ENCODE measurements at places on chromosomes 4 and X.

DNA sequence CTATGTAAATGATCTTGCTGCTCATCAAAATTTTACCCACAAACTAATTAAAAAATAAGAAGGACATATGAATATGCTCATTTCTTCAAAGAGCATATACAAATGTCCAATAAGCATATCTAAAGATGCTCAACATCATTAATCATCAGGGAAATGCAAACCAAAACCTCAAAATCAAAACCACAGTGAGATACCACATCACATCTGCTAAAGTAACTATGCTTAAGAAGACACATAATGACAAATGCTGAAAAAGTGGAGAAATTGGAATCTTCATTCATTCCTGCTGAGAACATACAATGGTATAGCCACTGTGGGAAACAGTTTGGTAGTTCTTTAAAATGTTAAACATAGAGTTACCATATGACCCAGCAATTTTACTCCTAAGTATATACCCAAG, 81.9 kb downstream of the AFF2 start:
- no peak for DNase-seq

GRCh38 chr4:5941601-5942000, 48.7 kb upstream of the CRMP1 start:
- DNase-seq = no peak

DNA sequence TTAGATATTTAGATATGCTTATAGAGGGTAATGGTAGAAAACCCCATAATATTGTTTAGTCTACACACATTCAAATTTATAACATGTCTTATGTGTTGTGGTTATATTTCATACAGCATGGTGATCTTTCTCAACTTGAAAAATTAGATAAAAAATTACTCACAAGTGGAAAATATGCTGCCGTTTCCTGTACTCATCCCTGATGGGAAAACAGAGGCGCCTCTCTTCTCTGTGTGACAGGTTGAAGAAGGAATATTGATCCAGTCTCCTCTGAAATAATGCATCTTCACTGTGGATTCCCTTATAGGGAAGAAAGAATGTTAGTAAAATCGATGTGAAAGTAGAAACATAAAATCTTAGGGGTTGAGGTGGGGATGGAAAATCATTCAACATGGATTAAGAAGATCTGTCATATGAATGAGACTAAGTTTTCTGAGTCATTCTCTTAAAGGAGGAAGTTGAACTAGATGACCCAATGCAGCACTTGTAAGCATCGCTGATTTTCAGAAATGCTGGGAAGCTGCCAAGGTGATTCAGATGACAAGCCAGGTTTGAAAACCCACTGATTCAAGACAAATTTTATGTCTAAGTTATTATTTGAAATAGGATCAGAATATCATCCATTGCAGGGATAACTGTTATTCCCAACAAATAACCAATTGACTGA, 70.7 kb downstream of the ANKRD50 start:
- DNase-seq = no peak

DNA sequence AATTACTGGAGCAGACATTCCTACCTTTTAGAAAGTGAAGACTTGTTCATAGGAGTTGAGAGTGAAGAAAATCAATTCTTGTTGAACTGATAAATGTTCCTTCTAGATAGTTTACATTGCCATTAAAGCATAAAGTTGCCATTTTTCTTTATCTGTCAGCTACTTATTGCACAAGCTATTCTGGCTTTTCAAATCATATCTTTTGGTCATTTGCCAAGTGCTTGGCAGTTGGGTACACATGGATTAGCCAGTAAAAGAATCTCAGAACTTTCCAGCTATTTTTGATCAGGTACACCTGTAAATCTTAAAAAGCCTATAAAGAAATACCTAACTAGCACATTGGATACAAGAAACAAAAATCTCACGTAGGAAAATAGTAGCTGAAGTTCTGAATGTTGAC, 56.4 kb upstream of the PNPLA4 start:
- no peak for DNase-seq

DNA sequence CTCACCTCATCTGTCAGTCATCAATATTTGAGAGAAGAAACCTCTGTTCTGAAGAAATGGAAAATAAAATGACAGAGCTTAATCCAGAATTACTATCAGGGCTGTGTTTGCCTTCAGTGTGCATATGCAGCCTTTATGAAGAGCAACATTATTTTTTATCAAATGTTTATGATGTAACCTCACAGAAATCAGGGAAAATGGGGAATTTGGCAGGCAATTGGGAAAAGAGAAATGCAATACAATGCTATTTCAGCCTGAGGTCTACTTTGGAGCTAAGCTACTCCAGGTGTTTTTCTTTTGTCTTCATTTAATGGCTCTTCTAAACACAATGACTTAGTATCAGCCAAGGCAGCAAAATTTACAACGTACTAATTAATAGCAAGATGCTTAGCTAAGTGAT, 241.1 kb upstream of the TET2 start:
- no peak for DNase-seq

DNA sequence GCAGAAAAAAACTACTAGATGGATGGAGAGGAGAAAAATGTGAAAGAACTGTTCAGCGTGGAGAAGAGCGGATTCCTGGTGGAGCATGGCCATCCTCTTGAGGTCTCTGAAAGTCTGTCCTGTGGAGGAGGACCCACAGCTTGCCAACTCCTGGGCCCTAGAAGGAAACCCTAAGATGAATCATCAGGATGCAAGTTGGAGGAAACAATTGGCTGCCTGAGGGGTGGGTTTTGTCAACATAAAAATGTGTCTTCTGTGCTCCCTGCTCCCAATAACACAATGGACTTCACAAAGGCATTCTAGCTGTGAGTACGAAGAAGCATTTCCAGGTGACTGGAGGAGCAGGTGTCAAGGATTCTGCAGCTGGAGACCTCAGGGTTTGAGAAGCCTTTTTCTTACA, 37.2 kb downstream of the CNGA2 start:
- peak; percentile 11 for DNase-seq

DNA sequence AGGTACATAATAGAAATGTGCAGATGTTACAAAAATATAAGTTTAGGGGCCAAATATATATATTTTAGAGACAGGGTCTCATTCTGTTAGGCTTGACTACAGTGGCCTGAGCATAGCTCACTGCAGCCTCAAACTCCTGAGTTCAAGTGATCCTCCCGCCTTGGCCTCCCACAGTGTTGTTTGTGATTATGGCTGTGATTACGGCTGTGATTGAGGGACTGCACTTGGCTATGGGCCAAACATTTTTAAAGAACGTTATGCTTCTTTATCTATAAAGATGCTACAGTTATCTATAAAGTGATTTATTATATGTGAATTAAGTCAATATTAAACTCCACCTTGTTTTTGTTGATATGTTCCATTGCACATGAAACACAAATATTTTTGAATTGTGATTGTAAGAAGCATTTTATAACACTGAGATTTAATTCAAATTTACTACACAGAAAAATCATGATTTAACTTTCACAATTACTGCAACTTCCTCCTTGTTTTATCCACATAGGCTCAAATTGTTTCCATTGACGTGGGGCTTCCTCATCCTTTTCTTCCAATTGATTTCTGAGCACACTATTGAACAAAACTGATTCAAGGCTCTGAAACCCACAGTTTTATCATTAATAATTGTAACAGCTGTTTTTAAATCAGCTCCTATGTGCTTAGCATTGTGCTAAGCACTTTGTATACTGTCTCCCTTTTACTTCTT, 68.4 kb upstream of the BMPR1B start:
- DNase-seq = no peak

- DNase-seq = no peak
Observed at GRCh38 chr4:183863155-183863825, 41.8 kb upstream of the STOX2 start.

GRCh38 chrX:15496824-15497223, 3.7 kb upstream of the PIR start:
- no peak for DNase-seq

DNA sequence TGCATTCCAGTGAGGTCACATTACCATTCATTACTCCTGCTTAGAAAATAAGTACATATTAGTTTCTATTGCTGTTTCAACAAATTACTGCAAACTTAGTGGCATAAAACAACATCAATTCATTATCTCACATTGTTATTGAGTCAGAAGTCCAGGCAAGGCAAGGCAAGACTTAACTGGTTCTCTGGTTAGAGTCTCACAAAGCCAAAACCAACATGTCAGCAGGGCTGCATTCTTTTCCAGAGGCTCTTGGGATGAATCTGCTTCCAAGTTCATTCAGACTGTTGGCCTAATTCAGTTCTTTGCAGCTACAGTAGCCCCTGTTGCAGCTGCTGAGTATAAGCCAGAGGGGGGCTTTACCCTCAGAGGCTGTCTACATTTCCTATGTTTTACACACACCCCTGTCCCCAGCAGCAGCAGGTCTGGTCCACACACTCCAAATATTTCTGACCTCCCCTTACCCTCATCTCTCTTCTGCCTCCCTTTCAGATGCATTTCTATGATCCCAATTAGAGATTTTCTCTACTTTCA, 892.1 kb upstream of the EPHA5 start:
- DNase-seq = no peak

GRCh38 chrX:45261005-45261404, 60.3 kb upstream of the DIPK2B start:
- DNase-seq = no peak

- no peak for DNase-seq
Observed at GRCh38 chrX:134673123-134673522, 14.9 kb upstream of the PLAC1 start.

DNA sequence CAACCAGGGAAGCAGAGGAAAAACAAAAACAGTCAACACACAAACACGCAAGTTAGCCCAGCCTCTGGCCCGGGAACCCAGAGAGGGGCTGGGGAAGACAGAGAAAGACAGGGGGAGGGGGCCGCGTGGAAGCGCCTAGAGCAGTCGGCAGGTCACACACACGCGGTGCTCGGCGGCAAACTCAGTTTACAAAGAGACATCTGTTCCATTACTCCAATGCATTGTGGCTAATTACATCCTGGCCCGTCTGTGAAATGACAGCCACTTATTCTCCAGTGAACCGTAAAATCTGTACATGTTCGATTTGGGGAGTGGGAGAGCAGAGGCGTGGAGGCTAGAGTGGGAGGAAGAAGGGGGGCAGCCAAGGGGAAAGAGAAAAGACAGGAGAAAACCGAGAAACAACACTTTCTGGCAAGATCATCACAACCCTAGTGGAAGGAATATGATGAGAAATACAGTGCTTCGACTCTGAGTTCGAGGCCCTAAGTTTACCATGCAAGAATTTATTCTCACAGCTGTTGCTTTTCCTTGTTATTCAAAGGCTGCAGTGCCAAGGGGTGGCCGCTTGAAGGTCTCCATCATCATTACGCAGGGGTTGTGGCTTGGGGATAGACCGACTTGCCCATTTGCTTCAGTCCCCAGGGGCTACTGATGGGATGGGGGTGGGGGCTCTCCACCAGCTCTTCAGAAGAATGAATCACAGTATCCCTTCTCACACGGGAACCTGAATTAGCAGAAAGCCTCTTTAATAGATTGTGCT, 167.7 kb downstream of the MGST2 start:
- no peak for DNase-seq

DNA sequence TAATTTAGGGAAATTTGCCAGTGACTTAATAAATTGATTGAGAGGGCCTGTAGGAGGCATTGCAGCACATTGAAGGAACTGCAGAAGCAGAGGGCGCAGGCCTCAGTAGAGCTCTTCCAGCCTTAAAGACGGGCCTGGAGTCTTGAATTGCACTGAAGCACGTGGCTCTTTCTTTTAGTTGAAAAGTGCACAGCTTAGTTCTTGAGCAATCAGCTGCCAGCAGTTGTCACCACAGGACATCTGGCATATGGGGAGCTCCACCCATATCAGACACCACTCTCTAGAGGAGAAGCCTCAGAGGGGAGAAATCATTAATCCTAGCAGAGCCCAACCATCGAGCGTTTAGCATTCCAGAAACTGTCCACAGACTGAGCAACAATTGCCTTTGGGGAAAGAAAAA, 16.0 kb upstream of the FGF16 start:
- no peak for DNase-seq

GRCh38 chr4:186027405-186027804, 41.6 kb upstream of the TLR3 start:
- no peak for DNase-seq

GRCh38 chr4:152709675-152710438, 30.1 kb upstream of the TMEM154 start:
- peak; percentile 65 for DNase-seq

- no peak for DNase-seq
Observed at GRCh38 chrX:38205039-38205438, 15.6 kb downstream of the SRPX start.

DNA sequence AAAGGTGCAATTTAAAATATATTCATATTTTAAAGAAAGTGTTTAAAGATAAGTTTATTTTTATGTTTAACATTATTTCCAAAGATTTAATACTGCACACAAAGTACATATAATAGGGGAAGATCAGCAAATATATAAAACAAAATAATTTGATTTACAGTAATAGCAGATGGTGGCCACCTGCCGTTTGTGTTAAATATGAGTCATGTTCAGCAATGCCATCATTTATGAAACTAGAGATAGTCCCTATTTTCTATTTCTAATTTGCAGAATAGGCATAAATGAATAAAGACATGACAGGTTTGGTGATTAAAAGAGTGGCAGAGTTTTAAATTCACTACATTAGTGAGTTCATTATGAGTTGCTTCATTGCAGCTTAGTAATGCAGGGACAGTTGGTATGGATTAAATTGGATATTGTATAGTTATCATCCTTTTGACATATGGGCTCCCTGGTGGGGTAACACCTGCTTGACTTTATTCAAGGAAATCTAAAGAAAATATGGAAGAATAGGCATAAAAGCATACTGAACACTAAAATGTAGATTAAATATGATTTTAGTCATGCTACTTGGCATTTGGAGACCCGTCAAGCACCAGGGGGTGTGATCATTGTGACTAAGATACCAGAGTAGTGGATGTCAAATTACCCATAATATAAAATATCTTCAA, 78.8 kb upstream of the BANK1 start:
- DNase-seq = no peak

- DNase-seq = no peak
Observed at GRCh38 chr4:114827651-114828050, 229.0 kb downstream of the UGT8 start.

DNA sequence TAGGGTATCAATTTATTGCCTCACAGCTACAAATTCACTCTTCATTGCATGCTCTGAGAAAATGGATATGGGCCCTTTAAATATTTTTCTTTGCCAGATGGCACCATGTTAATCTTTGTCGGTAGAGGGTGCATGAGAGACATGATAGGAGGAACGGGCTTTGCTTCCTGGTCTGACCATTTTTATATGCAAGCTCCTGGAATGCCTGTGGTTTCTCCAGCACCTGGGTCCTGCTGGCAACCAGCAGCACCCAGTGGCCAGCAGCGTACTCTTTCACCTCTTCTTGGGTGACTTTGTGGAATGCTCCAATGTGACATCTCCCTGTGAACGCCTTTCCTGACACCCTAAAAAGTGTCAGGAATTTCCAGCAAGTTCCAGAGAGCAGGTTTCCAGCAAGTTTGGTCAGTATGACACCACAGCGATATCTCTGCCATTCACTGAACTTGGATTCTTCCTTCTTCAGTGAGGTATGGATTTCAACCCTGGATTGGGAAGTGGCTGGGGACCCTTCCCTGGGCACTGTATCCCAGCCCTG, 140.3 kb upstream of the PGRMC2 start:
- peak; percentile 63 for DNase-seq
